ENCODE measurements at places on chromosomes 13 and 19. TPM values are rescaled to one million over a fixed set of nuclear protein-coding genes. Genes with fewer than 3 reads are reported as not detected.

KCTD15 gene
- 0.14 TPM for total RNA-seq

ZNF729 gene
- not detected for total RNA-seq

BEST2 gene
- total RNA-seq: not detected

PTGER1 gene
- total RNA-seq: 0.22 TPM

CLEC17A gene
- total RNA-seq: 0.35 TPM

ATXN8OS gene
- not detected for total RNA-seq

- no peak for DNase-seq
Measured at GRCh38 chr19:16891696-16892382, 3.0 kb downstream of the F2RL3 start.

- DNase-seq: no peak
Measured at GRCh38 chr19:54186934-54187381, 2.4 kb downstream of the MBOAT7 start.

GRCh38 chr19:1132552-1133383, 29.0 kb downstream of the GPX4 start:
- peak; percentile 35 for DNase-seq

DNA sequence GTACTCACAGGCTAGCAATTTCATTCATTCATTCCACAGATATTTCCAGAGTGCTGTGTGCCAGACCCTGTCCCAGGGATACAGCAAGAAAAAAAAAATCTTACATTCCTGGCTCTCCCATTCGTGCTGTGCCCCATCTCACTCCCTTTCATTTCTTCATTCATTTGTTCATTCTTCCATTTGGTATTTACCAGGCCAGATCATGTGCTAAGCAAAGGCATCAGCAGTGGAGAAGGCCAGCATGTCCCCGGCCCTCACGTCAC, 2.3 kb downstream of the MAP3K10 start:
- no peak for DNase-seq

DNA sequence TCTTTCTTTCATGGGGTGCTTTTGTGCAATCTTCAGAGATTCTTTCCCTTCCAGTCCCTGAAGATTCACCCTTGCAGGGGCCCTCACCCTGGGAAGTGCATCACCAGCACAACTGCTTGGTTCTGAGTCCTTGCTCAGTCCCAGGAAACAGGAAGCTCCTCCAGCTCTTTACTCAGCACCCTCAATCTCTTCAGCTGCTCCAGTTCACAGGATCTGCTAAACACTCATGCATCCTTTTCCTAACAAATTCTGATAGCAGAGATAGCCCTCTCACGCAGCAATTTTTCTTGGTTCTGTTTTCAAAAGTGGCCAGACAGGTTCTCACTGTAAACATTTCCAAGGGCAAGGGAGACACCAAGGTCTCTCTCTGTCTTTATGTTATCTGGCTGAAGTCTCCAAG, 823.1 kb downstream of the LIG4 start:
- no peak for DNase-seq

GRCh38 chr19:16272945-16273344, 51.7 kb upstream of the KLF2 start:
- no peak for DNase-seq

GRCh38 chr13:26095846-26096610, 44.2 kb upstream of the SHISA2 start:
- no peak for DNase-seq

DNA sequence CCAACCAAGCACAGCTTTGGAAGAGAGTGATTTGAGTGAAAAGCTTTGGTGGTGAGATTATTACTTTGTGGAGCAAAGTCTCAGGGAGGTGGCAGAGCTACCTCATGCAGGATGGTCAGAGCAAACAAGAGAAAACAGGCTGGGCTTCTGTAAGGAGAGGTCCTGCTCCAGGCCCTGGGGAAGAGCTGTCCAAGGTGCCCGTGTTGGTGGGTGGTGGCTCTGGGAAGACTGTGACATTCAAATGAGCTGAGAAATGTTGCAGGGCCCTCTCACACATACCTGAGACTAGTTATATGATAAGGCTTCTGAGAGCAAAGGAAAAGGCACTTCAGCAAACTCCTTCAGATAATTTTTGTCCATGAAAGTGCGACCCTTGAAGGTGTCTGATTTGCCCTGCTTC, 205.5 kb upstream of the SOX21 start:
- no peak for DNase-seq

- DNase-seq: no peak
Measured at GRCh38 chr13:59346999-59347723, 816.6 kb downstream of the DIAPH3 start.

- no peak for DNase-seq
Measured at GRCh38 chr13:103546271-103546670, 480.1 kb upstream of the SLC10A2 start.
